Putamen (tissue), 1 donor: ENCODE measurements at places on chromosomes 1 and 21.
A peak's percentile ranks its signal among the peaks of the same experiment; 100 is the strongest.

- DNase-seq, result peak; percentile 41
Measured at GRCh38 chr1:38727684-38728584, 131.6 kb downstream of the RRAGC start.

DNA sequence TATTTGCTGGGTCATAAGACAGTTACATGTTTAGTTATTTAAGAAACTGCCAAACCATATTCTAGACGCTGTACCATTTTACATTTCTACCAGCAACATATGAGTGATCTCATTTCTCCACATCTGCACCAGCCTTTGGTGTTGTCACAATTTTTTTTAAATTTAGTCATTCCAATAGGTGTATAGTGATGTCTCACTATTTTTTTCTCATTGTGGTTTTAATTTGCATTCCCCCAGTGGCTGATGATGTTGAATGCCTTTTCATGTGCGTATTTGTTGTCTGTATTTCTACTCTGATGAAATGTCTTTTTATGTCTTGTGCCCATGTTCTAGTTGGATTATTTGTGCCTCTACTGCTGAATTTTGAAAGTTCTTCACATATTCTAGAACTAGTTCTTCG is 38.4 kb downstream of the NFASC start:
- no peak for DNase-seq

DNA sequence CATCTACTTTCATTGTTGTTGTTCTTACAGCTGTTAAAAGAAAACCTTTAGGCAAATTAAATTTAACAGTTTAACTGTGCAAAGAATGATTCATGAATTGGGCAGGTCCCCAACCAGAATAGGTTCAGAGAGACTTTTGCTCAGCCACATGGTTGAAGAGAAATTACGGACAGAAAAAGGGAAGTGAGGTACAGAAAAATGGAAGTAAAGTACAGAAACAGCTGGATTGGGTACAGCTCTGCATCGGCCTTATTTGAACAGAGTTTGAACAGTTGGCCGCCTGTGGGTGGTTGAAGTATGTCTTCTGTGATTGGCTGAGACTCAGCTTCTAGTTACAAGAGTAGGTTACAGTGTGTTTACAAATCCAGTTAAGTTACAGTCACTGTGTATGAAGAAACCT is 210.1 kb downstream of the FGGY start:
- DNase-seq, result no peak

- DNase-seq, result no peak
Measured at GRCh38 chr1:114746450-114747121, 11.2 kb downstream of the CSDE1 start.

GRCh38 chr1:230565141-230565540 is 77.1 kb upstream of the COG2 start:
- DNase-seq, result no peak

- no peak for DNase-seq
Measured at GRCh38 chr1:44587796-44588460, 86.4 kb downstream of the TMEM53 start.

DNA sequence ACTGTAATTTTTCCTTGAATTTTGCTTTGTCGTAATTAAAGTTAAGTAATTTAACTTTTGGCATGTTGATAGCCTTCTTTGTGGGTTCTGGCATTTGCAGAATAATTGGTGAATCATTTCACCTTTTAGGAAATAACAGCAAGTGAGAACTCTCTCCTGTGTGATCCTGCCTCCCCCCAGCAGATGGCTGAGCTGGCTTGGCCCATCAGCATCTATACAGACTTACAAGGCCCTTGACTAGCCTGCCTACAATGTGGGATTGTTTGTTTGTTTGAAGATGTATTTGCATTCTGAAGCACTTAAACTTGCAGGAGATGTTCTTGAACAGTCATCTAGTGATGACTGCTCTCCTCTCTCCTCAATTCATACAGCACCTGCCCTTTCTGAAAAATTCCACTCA is 55.9 kb downstream of the MACO1 start:
- no peak for DNase-seq

GRCh38 chr1:86466109-86466844 is 2.5 kb upstream of the CLCA1 start:
- no peak for DNase-seq

DNA sequence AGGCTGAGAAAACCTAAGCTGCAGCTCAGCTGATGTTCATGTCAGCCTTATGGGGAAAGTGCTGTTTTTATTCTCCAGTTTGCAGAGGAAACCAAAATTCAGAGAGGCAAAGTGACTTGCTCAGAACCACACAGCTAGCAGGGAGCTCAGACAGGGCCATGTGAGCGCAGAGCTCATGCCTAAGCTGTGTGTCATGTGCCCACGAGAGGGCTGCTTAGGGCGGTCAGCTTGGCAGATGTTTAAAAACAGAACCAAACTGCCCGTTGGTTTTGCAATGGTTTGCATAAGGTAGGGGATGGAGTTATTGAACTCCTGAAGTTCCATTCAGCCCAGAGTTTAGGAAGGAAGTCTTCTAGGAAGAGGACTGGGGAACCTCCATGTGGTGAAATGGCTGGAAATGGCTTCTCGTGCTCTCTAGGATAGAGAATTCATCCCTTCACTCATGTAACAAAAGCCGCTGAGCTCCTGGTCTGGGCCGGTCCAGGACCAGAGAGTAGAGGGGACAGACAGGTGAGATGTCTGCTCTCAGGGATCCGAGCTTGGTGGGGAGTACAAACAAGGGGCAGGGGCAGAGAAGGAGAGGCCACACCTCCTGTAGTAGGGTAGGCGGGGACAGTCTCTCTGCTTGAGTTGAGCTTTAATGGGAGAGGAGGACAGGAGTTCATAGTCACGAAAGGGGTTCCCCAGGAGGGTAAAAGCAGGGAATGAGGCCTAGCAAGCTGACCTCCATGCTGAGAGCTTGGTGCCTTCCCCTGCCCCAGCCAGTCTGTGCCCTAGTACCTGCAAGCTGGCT is 46.9 kb downstream of the ARHGEF10L start:
- DNase-seq, result no peak

DNA sequence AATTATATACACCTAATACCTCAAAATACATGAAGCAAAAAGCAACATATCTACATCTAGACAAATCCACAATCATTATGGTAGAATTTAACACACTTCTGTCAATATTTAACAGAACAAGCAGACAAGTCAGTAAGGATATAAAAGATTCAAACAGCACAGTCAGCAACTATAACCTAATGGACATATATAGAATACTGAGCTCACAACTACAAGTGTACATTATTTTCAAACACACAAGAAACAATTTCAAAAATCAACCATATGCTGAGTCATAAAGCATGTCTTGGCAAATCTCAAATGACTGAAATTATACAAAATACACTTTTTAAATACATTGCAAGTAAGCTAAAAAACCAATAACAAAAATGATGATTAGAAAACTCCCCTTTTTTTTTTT is 178.0 kb downstream of the TOMM20 start:
- DNase-seq, result no peak

DNA sequence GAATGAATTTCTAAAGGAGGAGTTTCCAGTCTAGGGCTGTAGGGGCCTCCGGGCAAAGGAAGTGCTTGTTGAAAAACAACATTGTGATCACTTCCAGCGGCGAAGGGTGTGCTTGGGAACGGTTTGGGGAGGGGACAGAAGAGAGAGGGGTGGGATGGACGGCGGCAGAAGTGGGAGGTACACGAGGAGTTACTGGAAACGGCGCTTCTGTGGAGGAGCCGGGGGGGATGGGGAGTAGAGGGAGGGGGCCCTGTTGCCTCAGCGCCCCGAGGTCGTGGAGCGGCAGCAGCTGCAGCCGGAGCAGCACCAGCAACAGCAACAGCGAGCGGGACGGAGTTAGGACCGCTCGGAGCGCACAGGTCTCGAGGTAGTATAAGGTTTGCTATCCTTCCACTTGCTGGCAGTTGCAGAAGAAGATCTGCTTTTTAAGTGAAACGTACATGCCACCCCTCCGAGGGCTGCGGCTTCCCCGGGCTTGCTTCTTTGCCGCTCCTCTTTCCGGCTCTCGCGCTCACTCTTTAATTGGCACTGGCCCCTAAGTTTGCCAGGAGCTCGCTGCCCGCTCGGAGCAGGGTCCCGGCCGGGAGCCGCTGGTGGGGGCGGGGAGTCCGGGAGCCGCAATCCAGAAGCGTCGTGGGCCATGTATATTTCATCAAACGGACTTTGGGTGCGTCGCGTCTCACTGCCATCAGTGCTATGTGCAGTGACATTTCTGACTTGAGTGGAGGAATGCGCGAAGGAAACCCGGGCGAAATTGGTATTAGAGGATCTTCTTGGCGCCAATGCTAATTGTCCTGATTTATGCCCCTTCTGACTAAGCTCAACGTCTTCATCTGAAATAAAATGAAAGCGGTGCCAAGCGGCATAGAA is 771 bp upstream of the NTNG1 start:
- DNase-seq, result peak; percentile 15

DNA sequence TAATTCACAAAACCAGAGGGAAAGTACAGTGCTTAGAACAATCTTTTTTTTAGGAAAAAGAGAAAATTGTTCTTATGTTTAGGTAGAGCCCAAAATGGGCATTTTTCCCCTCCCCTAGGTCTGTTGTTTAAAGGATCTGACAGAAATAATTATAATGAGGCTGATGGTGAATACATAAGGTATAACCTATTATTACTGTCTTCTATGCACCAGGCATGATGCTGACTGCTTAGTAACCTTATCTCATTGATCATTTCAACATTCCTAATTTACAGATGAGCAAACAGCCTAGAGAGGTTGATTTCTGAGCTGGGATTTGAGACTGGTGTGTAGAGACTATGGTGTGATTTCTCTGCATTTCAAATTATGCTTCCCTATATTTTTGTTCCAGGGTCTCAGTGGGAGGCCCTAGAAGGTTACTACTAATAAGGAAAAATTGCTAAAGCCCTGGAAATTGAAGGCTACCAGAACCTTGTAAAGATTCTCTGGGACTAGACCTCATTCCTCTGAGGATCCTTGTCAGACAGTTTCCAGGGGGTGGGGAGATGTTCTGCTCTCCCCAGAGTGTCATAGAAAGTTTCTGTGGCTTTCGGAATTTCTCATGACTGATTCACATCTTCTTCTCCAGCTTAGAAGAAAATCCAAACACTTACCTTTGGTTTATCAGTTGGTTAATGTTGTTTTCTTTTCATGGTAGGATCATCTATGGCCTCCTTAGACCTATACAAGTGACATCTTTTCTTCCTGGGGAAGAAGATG is 44.9 kb downstream of the ROR1 start:
- DNase-seq, result no peak

GRCh38 chr1:180020017-180020416 is 65.4 kb downstream of the CEP350 start:
- DNase-seq, result no peak

DNA sequence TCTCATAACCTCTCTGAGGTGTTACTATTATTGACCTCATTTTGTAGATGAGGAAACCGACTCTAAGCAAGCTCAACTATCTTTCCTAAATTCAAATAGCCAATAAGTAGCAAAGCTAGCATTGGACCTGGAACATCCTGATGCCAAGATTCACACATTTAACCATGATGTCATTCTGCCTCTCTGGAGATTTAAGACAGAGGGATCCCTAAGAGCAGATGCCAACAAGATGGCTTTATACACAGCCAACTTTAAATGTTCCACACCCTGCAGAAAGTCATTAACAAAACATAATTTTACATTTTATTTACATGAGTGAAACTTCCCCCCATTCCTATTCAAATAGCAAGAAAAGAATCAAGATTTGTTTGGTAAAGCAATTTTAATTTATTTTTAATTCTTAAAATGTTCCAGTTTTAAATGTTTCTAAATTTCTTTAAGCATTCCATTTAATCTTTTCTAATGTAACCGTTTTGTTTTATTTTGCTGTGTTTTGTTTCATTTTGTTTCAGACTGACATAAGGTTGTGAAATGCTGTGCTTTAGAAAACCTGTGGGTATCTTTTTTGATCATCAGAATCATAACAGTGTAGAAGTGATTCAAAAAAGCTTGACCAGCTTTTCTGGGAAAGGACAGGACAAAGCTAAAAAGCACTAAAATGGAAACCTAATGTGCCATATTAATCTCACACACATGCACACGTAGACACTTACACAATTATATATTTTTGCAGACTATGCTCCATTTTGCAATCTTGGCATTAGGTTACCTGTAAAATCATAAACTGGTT is 7.6 kb upstream of the VAV3 start:
- DNase-seq, result no peak

DNA sequence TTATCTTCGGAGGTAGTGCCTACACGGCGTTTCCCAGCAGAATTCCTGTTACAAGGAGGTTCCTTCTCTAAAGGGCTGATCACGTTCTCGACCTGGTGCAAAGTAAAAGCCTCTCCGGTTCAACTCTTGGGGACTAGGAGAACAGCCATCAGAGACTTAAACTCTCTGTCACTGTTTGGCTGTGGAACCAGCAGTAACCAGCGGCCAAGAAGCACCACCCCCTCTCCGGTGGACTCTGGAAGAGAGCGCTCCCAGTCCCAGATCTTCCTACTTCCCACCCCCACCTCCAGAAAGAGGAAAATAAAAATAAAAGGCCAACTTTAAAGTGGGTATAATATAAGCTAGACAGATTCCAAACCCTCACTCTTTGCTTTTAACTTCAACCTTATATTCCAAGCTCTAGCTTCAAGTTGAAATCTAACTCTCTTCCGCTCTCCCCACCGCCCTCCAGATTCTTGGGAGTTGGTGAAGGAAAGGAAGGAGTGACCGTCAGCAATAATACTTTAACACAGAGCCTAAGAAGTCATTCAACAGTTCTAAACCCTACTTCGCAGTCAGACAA is 2.9 kb downstream of the BRINP3 start:
- DNase-seq, result no peak

- no peak for DNase-seq
Measured at GRCh38 chr1:193229136-193229535, 42.7 kb upstream of the B3GALT2 start.

DNA sequence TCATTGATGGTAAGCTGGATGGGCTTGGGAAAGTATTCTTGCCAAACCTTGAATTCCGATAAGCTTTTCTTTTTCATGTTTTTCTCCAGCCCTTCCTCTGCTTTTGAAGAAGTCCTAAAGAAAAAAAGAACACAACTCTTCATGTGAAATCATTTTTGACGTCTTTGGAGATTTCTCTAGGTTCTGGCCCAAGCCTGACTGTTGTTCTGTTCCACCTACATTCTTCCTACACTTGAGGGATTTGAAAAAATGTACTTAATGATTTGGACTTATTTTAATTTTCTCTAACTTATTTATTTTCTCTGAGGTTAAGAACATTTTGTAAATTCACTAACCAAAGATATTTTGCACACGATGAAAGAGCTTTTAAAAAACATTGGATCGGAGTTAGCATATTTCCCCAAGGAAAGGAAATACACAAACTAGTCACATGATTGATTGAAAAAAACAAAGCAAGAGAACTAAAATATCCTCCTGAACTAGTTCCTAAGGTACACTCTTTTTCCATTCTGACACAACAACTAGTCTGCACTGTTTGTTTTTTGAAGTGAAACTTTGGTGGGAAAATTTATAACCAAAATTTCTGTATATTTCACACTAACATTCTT is 82.3 kb downstream of the LTN1 start:
- no peak for DNase-seq

- no peak for DNase-seq
Measured at GRCh38 chr1:25501235-25502058, 42.0 kb upstream of the LDLRAP1 start.
